ENCODE measurements at places on chromosomes 3 and 15. TPM values are rescaled to one million over a fixed set of nuclear protein-coding genes. Genes with fewer than 3 reads are reported as not detected.

P2RY14 gene
- 0.57 TPM for total RNA-seq

STRC gene
- 0.36 TPM for total RNA-seq

NBEAL2 gene
- 266 TPM for total RNA-seq

CTXN2 gene
- total RNA-seq = 0.05 TPM

ARRDC4 gene
- total RNA-seq = 0.39 TPM

ADAMTS17 gene
- 1.7 TPM for total RNA-seq

DNAH12 gene
- total RNA-seq = 0.14 TPM

RAD51 gene
- 64.7 TPM for total RNA-seq

ZMAT3 gene
- 17.3 TPM for total RNA-seq

EFHB gene
- not detected for total RNA-seq

UPK1B gene
- not detected for total RNA-seq

NR1I2 gene
- 0.07 TPM for total RNA-seq

TRIM71 gene
- total RNA-seq = 0.02 TPM

SLC28A1 gene
- not detected for total RNA-seq

ZKSCAN7 gene
- 0.61 TPM for total RNA-seq

KY gene
- total RNA-seq = not detected

HDAC11 gene
- total RNA-seq = 1.3 TPM

MST1R gene
- total RNA-seq = 2.1 TPM

WDR72 gene
- total RNA-seq = not detected

ACKR2 gene
- 1.00 TPM for total RNA-seq

GUCA1C gene
- total RNA-seq = not detected

WDR49 gene
- total RNA-seq = 0.30 TPM

LTK gene
- 1.7 TPM for total RNA-seq

CLPX gene
- 44.3 TPM for total RNA-seq

SKIC8 gene
- 46.2 TPM for total RNA-seq

C3orf20 gene
- total RNA-seq = 0.20 TPM

SMARCC1 gene
- total RNA-seq = 116 TPM

C3orf80 gene
- 0.14 TPM for total RNA-seq
